ENCODE measurements at places on chromosomes 6 and 20.

- DNase-seq = no peak
Observed at GRCh38 chr20:35286899-35287508, 2.4 kb upstream of the EIF6 start.

DNA sequence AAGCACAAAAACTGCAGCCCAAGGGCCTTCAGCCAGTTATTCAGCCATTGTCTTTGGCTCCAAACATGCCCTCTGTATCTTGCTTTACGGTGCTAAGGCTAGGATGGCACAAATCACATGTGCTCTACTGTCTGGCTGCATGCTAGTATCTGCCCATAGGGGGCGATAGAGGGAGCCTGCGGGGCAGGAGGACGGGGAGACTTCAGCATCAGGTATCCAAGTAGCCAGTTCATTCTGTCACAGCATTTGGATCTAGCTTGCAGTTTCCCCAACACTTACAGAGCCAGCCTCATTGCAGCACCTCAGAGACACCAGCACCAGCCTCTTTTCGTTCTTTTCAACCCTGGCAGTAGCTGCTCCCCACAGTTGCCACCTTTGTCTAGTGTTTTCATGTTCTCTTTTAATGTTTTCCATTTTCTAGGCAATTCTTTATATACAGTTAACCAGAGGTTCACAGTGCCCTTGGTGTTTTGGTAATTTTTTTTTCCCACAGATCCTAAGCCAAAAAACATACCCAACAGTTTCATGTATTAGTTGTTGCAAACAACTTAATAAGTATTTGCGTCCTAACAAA, 705.9 kb downstream of the PTPRT start:
- no peak for DNase-seq

GRCh38 chr6:37338745-37339255, 15.0 kb upstream of the RNF8 start:
- no peak for DNase-seq

DNA sequence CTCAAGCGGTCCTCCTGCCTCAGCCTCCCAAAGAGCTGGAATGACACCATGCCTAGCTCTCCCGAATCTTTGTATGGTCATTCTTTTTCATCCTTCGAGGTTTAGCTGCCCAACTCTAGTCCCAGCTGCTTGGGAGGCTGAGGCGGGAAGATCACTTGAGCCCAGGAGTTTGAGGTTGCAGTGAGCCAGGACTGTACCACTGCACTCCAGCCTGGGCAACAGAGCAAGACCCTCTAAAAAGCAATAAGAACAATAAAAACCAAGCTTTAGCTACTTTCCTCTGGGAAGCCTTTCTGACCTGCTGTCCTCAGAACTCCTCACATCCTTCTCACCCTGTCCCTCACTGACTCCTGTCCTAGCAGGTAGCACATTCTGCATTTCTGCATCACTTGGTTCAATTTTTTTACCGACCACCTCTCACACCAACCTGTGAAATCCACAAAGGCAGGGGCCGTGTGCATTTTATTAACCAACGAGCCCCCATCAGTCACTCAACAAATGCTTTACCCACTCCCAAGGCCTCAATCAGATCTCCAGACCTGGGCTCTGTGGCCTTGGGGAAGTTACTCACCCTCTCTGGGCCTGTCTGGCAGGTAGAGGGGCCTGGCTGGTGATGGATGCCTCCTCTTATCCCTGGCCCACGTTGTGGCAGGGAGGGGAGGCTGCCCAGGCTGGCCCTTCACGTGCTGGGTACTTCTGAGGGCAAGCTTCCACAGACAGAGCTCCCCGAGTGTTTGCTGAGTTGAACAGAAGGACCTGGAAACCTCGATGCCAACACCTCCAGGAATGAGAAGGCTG, 14.7 kb upstream of the SRC start:
- DNase-seq = no peak

All from naive thymus-derived CD8-positive, alpha-beta T cell (primary cell).